NCI-H460 (cell line): ENCODE measurements at places on chromosomes 6 and 20. TPM values are rescaled to one million over a fixed set of nuclear protein-coding genes. Genes with fewer than 3 reads are reported as not detected.
A peak's percentile ranks its signal among the peaks of the same experiment; 100 is the strongest.

DNA sequence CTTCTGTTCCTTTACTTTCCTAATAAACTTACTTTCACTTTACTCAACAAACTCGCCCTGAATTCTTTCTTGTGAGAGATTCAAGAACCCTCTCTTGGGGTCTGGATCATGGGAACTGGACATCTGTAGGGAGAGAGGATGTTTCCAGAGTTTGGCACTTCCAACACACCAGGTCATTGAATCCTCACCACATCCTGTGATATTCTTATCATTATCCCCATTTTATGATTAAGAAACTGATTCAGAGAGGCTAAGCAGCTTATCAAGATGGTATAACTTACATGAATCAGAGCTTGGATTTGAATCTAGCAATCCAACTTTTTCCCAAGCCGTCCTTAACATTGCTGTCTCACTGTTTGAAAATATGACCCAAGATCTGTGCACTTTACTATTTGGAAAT is 15.5 kb downstream of the PPIL6 start:
- DNase-seq: no peak

DNA sequence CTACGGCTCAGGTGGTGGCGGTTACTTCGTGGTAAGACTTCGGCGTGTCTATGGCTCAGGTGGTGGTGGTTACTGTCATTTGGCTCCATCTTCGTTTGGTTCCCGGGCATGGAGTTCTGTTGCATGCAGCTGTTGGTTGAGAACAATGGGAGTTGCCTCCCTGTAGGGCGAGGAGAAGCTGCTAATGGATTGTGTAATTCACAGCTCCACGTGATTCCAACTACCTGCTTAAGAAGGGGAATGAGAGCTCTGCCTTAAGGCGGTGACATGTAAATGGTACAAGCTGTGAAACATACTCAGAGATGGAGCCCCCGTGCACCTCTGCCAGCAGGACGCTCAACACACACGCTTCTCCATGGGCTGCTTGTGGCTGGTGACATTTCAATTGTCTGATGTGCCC is 12.4 kb upstream of the DACT2 start:
- no peak for DNase-seq

DNA sequence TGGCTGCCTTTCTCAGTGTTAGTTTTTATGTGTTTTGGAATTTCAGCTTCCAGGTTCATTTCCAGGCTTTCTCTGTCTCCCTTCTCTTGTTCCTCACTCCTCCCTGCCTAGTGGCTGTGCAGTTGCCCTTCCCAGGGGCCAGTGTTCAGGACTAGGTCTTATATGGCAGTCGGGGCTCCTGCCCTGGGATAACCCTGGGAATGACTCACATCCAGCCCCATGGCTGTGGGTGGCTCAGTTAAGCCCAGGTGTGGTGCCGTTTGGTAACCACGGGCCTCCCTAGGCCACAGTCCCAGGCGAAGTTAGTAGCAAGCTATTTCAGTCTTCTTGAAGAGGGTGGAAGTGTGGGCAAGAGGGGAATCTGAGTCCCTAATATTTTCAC is 57.4 kb upstream of the DDR1 start:
- no peak for DNase-seq

Gene HNF4A
- total RNA-seq: 0.12 TPM in 1 of 2 replicates, not detected in the other

- no peak for DNase-seq
These were observed 477.9 kb upstream of the MANEA start for GRCh38 chr6:95099410-95099809.

DNA sequence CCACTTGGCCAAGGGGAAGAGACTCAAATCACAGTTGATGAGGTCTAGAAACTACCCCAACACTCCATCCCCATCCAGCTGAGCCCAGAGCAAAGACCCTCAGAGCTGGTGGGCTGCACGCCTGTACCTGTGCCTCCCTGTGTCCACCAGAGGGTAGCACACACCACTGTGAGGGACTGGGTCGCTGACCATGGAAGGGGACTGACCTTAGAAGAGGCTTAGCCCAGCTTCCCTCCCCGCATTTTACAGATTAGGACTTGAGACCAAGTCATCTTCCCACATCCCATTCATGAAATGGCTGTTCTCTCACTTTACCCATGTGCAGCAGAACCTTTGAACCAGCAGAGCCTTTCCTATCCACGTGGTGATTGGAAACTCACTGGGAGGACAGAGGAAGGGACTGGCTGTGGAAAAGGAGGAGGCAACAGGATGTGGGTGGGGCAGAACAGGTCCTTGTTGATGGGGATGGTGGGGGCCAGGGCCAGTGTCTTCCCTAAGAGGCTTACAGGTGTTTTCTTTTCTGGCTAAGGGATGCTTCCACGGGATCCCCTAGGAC is 44.3 kb downstream of the CPXM1 start:
- DNase-seq: no peak

- no peak for DNase-seq
These were observed 46.5 kb downstream of the BLOC1S5 start for GRCh38 chr6:8017705-8018104.

- DNase-seq: peak; percentile 37
These were observed 17.4 kb downstream of the HSPA12B start for GRCh38 chr20:3749689-3750531.

Gene TUBB2B
- 14.4 and 16.2 TPM in 2 replicates for total RNA-seq

DNA sequence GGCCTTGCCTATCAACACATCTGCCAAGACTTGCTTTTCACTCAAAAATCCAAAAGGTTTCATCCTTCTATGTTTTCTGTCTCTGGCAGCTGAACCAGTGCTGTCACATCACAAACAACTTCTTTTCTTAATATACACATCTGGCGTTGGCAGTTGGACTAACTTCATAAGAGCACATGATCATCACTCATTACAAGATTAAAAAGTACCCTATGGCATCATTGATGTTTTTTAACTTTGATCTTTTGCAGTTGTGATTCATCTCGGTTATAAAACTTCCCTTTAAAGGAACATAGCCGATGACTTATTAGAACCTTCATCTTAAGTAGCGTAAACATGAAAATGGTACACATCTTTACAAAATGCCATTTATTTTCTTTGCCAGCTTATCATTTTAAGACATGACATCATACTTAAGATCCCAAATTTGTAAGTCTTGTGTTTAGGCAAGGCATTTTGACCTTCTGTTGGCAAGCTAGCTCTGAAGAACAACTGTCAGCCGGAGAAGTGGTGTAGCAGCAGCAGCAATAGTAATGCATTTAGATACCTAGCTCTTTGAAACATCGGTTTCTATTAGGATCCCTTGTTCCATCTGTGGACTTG is 64.2 kb upstream of the SUPT3H start:
- no peak for DNase-seq

DNA sequence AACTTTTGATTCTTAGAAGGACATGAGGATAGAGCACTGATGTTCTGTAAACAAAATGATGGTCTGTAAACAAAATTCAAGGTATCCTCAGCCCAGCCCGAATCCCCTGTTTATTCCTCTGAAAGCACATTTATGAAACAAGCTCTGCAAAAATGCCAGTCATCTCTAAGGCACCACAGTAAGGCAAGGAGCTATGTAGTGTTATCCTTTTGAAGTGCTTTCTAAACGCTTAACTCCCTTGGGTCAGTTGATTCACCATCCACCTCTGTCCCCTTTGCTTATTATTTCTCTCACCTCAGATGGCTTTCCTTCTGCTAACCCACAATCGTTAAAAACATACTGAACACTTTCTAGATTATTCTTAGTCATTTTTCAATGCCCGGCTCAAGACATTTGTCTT is 93.8 kb downstream of the ATXN1 start:
- no peak for DNase-seq

Gene ENPP4
- 7.3 and 8.2 TPM in 2 replicates for total RNA-seq

- DNase-seq: no peak
These were observed 180.4 kb downstream of the BTBD9 start for GRCh38 chr6:38459291-38459690.

DNA sequence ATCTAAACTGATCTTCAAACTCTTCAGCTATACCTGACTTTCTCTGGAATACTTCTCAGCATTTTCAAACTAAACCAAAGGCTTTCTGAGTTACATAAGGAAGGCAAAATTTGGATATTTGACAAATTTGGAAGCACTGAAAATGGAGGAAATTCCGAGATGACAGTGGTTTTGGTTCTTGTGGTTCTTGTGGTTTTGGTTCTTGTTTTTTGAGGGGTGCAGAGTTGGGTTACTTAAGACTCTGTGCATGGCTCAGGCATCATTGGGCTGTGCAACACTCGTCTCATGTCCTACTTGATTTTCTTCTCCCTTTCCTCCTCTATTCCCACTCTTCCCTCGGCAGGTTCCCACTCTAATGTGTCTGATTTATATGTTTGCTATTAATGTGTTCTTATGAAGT is 78.0 kb downstream of the SLC22A3 start:
- DNase-seq: no peak

DNA sequence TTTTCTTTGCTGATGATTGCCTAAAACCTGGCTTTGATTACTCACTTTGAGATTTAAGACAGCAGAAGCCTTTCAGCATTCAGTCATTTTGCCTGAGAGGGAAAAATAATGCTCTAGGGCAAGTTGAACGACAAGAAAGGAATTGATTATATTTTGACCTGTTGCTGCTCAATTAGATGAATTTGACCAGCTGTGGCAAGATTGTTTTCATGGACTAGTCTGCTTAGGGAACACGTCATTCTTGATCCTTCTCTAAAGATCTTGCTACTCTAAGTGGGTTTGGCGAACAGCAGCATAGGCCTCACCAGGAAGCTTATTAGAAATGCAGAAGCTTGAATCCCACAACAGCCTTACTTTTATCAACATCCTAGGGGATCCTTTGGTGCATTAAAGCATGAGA is 59.7 kb upstream of the PHACTR1 start:
- no peak for DNase-seq

Gene ADGRF5
- 0.05 TPM in 1 of 2 replicates, not detected in the other for total RNA-seq

Gene RPS6KA2
- total RNA-seq: 6.5 and 6.7 TPM in 2 replicates

DNA sequence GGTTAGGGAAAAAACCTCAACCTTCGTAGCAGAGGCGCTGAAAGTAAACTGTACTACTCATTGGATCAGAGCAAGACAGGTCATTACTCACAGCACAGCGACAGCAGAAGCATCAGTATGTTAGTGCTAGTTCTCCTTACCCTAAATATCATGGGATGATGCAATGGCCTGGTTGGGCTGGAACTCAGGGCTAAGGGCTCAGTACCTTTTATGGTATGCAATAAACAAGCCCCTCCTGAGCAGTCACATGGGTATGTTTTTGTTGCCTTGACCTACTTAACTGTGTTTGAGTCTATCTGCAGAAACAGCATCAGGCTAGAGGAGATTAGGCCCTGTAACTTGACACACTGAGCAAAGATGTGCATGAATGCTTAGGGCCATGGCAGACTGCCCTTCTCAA is 369.4 kb upstream of the IMPG1 start:
- DNase-seq: no peak

GRCh38 chr20:38633577-38634093 is 32.0 kb downstream of the ARHGAP40 start:
- peak; percentile 53 for DNase-seq

DNA sequence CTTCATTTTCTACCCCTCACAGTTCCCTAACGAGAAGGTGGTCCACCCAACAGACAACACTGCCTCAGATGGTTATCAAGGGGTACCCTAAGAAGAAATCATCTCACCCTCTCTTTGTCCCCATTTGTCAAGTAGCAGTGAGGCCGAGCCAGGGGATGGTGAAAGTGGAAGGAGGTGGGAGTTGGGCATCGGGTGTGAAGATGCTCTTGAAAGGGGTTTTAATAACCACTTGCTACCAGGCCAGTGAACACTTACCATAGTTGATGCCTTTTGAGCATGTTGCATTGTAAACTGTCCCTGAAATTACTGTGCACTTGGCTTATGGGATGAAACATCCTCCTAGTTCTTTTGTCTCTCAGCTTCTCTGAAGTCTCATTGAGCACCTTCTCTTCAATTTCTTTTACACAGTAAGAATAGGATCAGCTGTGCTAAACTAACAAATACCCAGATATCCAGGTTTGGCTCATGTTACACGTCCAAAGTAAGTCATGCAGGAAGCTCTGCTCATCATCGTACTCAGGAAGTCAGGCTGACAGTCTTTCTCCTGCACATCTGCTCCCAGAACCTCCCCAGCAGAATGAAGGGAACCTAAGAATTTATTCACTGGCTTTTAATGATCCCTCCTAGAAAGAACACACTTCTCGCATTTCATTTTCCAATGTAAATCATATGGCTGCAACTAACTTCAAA is 13.3 kb downstream of the HLA-DPB1 start:
- no peak for DNase-seq

DNA sequence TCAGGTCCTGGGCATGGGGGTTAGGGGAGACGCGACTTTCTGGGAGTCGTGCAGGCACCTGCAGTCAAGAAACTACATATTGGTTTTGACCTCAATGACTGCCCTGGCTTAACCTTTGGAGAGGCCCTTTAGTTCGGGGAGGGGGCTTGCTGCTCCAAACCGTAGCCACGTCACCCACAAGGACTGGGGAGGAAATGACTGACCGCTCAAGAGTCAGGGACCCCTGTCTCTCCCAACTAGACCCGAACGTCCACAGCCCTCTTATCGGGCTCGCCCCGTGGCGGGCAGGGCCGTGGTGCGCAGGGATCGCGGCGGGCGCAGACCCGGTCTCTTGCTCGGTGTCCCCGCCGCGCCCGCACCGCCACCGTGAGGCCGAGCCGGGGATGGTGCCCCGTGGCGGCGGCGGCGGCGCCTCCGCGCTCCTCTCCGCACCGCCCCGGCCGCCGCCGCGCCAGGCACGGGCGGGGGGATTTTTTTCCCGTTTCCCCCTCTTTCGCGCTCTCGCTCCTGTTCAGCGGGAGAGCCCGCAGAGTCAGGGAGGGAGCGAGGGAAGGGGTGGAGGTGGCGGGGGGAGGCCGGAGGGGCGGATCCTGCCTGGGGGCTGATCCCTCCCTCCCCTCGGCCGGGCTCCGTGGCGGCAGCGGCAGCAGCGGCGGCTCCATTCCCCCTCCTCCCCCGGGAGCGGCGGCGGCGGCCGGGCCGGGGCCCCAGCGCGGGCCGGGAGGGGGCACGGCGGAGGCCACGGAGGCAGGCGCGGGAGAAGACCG is at the start of gene BRPF3:
Gene BRPF3 (plus strand): TSS at position 632 of the 767 bp plus-strand sequence. CDS start 3,579 bp downstream, outside the sequence.
- peak; percentile 39 for DNase-seq

GRCh38 chr6:134683783-134684422 is 266.0 kb downstream of the ALDH8A1 start:
- no peak for DNase-seq

- no peak for DNase-seq
These were observed 314.8 kb upstream of the QKI start for GRCh38 chr6:163099621-163100171.

- DNase-seq: no peak
These were observed 235.6 kb downstream of the BCAS1 start for GRCh38 chr20:53834749-53835148.

Gene THEMIS
- not detected in 2 replicates for total RNA-seq

DNA sequence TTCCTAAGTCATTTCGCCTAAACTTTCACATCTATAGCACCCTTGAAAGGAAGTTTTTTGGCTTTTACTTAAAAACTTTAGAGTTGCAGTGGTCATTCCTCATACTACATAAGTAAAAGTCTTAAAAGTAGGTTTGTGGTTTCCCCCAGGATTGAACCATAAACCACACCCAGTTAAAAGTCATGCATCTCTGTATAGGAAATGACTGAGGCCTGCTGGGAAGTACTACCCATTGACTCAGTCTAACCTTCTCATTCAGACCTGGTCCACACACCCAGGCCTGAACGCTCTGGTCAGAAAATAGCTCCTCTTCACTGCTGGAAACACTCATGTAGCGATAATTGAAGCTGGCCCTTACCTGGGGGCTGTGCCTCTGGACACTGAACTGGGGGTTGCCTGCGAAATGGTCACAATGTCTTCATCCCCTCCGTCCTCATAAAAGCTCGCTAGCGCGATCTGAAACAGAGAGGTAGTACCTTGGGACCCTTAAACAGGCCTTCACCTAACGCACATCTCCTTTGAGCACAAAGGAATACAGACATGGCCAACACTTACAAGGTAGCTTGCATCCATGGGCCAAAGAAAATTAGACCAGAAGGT is 2.6 kb downstream of the NSFL1C start:
- no peak for DNase-seq

Gene PLCB4
- 14.8 and 15.2 TPM in 2 replicates for total RNA-seq

Gene TSPO2
- total RNA-seq: not detected in 2 replicates
